ENCODE measurements at places on chromosomes 13 and 19.

- DNase-seq: no peak
Measured at GRCh38 chr19:38867171-38867780, 10.8 kb downstream of the RINL start.

DNA sequence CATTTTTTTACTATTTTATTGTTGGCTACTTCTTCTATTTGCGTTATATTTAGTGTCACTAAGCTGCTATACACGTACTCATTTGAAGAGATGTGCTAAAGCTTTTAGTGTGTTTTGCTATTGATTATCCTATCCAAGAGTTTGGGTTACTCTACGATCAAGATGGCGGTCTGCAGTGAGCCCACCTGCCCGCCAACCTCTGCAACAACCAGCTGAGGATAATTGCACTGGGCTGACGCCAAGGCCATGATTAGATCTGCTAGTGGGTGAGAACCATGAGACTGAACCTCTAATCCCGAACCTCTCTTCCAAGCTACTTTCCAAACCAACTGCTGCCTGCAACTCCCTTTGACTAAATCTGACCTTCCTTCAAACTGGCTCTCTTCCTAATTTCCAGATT, 1.8 kb downstream of the CPB2 start:
- no peak for DNase-seq

- DNase-seq: no peak
Measured at GRCh38 chr19:10748927-10749434, 31.1 kb downstream of the DNM2 start.

GRCh38 chr13:76851961-76852360, 34.2 kb downstream of the KCTD12 start:
- DNase-seq: no peak

DNA sequence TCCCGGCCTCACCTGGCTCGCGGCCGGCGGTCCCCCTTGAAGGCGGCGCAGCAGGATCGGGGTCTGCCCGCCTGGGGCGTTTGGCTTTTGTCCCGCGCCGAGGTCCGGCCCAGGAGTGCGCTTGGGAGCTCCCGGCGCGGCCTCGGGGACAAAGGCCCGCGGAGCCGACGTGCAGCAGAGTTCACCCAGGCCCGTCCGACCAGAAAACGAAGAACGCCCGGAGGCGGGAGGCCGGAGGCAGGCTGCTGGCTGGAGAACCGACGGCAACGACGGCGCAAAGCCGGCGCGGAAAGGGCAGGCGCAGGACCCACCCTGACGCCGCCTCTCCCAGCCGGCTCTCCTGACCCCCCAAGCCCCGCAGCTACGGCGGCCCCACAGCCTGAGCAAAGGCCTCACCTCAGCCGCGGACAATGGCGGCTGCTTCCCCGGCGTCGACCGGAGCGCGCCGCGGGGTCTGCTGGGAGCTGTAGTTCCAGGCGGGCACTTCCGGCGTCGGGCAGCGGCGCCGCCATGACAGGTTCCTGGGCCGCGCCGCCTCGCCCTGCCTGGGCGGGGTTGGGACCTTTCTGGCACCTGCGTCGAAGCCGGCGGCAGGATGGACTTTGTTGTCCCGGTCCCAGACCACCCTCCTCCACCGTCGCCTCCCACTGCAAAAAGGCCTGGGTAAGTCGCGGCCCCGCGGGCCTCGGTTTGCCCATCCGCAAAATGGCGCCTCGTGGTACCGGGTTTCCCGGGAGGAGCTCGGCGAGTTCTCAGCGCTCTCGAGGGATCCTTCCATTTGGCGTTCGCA, at the start of gene ZNF606:
Gene ZNF606 (minus strand): TSS at position 437 of the 790 bp plus-strand sequence. CDS start 1,501 bp downstream, outside the sequence.
- peak; percentile 89 for DNase-seq

DNA sequence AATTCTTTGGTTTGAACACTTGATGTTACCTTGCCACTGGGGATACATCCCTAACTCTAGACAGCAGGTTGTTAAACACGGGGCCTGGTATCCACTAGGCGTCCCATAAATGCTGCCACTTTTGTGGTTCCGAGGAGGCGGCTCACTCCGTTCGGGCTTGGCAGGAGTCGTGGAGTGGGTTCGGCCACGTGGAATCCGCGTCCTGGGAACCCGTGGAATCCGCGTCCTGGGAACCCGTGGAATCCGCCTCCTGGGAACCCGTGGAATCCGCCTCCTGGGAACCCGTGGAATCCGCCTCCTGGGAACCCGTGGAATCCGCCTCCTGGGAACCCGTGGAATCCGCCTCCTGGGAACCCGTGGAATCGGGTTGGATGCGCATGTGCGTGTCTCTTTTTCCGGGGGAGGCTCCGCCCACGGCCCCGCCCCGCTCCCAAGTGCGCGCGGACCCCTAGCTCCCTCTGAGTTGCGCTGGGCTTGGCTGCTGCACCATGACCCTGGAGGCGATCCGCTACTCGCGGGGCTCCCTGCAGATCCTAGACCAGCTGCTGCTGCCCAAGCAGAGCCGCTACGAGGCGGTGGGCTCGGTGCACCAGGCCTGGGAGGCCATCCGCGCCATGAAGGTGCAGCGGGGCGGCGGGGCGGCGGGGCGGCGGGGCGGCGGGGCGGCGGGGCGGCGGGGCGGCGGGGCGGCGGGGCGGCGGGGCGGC, at the start of gene MRI1:
Gene MRI1 (plus strand): TSS at position 422 of the 707 bp plus-strand sequence. CDS start 67 bp downstream, at position 489.
- peak; percentile 68 for DNase-seq

- DNase-seq: no peak
Measured at GRCh38 chr13:34620862-34621261, 321.2 kb upstream of the NBEA start.

GRCh38 chr13:101896541-101896940, 444.1 kb downstream of the ITGBL1 start:
- no peak for DNase-seq

- no peak for DNase-seq
Measured at GRCh38 chr13:42274386-42275097, 2.6 kb downstream of the AKAP11 start.

- no peak for DNase-seq
Measured at GRCh38 chr13:114311908-114312307, 2.4 kb upstream of the CHAMP1 start.

DNA sequence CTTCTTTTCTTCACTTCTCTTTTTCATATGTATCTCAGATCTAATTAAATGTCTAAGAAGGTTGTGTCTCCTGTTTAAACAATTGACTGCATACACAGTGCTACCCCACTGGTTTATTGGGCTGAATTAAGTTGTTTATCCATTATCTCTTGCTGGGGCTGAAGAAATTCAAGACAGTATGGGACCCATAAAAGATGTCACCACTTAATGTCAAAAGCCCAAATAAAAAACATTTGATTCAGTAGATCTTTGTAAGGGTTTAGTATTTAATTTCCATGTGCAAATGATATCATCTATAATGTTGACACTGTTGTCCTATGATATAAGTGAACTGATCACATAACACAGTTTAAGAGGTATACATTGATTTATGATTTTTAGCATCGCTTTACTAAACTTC, 1431.9 kb upstream of the PCDH20 start:
- DNase-seq: no peak

DNA sequence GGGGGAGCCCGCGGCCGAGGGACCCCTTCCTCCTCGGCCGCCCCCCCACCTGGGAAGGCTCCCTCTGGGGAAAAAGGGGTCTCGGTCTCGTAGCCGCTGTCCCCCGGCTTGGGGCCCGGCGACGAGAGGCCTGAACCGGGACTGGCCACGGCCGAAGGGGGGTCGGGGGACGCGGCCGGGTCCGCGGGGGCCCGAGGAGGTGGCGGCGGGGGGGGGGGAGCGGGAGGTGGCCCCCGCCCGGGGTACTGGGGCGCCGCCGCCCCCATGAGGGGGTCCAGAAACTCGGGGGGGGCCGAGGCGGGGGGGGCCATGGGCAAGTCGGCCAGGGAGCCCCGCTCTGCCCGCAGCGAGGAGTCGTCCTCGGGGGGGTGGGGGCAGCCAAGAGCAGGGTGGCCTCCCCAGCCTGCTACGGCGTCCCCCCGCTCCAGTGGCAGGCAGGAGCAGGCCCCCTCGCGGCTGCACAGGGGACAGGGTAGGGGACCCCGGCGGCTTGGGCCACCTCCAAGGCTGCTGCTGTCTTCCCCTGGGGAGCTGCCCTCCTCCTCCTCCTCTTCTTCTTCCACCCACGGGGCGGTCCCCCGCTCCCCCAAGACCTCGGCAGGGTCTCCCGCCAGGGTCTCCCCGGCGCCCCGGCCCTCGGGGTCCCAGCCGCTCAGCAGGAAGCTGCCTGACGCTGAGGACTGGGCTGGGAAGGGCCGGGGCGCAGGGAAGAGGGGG, 12.9 kb downstream of the LMTK3 start:
- no peak for DNase-seq

DNA sequence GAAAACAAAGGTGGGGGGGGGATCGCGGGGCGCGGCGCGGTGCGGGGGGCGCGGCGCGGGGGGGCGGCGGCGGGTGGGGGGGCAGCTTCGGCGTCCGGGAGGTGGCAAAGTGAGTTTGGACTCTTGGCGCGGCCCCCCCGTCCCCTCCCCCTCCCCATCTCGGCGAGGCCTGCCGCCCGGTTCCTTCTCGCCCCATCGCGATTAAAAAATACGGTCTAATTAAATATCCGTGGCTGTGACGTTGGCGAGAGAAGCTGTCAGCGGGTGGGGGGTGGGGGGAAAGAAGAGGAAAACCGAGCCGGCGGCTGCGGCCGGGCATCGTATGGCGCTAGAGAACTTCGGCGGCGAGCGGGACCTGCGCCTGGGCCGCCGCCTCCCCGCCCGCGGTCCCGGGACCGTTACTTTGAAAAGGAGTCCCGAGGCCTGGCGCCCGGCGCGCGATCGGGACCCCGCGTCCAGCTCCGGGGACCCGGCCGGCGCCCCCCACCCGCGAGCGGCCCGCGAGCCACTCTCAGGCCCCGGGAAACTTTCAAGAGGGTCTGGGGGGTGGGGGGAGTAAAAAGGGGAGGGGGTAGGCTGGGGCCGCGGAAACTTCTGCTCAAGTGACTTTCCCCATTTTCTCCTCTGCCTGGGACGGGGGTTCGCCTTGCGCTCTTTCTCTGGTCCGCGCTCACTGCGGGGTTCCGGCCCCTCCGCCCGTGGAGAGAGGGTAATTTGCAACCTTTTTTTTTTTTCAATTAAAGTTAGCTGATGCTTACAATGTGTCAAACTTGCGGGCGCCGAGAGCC, 146.3 kb upstream of the ZNF536 start:
- DNase-seq: no peak

- DNase-seq: no peak
Measured at GRCh38 chr13:81596224-81596753, 1255.4 kb upstream of the SPRY2 start.

- peak; percentile 28 for DNase-seq
Measured at GRCh38 chr19:49157445-49158224, at the start of gene TRPM4. TSS of gene TRPM4 (plus strand) at chr19:49157792. CDS start at chr19:49157867, 75 bp downstream.

GRCh38 chr19:48804496-48804895, 6.3 kb downstream of the BCAT2 start:
- no peak for DNase-seq

GRCh38 chr19:8305798-8306197, 2.4 kb downstream of the CD320 start:
- no peak for DNase-seq

DNA sequence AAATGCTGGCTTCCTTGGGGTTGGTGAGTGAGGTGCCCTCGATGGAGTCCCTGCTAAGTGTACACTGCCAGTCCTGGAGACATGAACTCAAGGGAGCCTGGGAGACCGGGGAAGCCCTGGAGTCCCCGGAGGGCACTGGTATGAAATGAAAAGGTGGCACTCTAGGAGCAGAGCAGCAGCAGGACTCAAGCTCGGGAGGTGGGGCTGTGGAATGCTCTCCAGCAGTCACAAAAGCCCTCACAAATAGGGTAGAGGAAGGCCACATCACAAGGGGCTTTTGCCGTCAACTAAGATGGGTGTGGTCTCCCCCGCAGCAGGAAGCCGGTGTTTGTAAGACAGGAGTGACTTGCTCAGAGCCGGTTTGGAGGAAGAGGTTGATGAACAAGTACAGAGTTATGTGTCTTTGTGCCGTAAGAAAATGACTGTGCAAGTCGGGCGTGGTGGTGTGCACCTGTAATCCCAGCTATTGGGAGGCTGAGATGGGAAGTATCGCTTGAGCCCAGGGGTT, 19.3 kb downstream of the CCNE1 start:
- peak; percentile 73 for DNase-seq

- no peak for DNase-seq
Measured at GRCh38 chr13:110541526-110541920, 20.0 kb downstream of the RAB20 start.

DNA sequence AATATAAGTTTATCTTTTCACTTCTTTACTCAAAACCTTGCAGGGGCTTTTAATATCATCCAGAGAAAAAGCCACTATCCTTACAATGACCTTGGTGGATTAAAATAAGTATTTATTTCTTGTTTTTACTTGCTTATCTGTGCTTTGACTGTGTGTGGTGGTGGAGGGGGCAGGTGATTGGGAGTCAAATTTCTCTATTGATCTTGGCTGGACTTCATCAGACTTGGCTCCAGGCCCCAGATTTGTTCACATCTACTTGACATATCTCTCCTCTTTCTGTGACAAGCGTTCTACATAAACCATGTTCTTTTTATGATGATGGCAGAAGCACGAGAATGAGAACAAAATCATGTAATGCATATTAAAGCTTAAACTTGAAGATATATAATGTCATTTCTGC, 670.8 kb downstream of the PCDH17 start:
- no peak for DNase-seq

DNA sequence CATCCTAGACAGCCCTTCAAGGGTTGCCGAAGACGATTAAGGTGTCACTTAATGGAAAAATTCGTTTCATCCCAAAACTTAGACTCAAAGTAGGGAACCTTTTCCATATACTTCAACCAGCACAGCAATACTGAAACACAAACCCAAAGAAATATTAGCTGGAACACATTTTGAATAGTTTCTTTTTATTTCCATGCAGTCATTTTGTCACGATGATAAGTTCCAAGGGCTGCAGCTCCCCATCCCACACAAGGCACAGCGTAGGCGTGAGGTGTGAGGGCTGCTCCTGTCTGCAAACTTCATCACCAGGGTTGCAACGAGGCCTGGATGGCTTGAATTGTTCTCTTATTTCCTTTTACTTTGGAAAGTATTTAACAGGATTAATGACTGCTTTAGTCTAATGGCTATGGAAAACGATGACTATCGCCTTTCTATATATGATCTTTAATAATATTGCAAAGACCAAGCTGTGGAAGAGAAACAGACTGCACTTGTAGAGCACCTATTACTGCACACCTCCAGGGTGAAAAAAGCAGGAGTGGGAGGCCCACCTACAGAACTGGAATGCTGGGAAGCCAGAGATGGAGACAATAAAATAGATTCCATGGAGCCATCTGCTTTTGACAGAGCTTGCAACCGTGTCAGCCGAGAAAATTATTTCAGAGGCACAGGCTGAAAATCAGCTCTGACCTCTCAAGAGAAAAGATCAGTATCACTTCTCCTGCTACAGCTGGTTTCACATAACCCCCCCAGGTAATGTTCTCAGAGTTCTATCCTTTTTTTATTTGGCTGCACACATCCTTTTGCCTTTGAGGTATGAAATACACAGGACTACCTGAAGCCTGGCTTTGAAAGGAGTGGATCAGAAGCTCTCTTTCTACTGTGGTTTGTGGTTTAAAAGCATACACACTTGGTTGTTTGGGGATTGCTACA, 274.5 kb upstream of the NBEA start:
- no peak for DNase-seq

DNA sequence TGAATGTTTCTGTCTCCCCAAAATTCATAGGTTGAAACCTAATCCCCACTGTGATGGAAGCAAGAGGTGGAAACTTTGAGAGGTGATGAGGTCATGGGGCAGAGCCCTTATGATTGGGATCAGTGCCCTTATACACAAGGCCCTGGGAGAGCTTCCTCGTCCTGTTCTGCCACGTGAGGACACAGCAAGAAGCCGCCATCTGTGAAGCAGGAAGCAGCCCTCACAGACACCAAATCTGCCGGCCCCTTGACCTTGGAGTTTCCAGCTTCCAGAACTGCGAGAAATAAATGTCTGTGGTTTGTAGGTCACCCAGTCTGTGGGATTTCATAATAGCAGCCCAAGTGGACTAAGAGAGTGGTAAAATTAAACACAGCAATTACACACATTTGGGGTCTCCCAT, 737.4 kb downstream of the UQCRFS1 start:
- DNase-seq: no peak

All from CD4-positive, alpha-beta T cell treated with Interleukin-21 for 1 hour (primary cell).